ENCODE measurements at places on chromosomes 7 and 10.

DNA sequence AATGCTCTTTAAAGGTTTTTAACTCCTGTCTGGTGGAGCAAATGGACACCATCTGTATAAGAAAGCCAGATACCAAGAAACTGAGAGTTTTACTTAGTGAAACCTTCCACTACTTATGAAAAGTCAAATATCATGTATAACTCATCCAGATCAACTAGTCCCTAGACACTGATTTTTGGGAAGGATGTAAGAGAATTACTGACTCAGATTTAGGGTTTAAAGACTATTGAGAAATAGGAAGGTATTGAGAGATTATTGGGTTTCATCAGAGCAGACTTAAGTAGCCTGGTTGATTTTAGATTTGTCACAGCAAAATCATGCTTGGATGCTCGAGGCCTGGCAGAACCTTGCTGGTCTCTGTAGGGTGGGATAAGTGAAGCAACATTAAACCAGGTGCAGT lies 3.1 kb downstream of the CSTF2T start:
- no peak for DNase-seq

DNA sequence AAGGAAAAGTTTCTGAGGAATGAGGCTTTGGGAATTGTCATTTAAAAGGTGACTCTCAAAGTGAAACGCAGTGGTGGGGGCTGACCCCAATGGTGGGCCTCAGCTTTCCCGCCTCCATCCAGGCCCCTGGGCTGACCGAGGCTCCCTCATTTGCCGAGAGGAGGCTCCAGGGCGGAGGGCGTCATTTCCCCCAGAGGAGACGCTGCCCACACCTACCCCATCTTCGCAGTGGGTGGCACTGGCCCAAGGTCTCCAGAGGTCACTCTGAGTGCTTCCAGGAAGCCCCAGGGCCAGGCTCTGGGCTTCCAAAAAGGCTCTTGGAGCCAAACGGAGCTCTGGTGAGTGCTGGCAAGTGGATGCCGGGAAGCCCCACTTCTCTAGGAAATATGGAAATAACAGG lies 38.0 kb downstream of the TCERG1L start:
- DNase-seq, result no peak

DNA sequence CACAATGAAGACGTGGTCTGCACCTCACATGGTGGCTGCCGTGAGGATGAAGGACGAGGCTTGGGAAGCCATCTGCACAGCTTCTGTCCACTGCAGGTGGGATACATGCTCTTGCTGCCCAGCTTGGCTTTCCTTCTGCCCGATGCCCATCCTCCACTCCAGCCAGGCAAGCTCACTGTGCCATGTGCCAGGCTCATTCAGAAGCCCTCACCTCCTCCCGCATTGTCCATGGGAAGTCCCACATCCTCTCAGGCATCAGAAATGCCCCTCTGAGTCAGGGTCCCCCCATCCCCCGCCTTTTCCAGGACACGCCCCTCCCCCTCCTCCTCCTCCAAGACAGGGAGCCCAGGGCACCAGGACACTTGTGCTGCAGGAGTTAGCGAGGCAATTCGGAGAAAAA lies 4.6 kb upstream of the NOM1 start:
- no peak for DNase-seq

DNA sequence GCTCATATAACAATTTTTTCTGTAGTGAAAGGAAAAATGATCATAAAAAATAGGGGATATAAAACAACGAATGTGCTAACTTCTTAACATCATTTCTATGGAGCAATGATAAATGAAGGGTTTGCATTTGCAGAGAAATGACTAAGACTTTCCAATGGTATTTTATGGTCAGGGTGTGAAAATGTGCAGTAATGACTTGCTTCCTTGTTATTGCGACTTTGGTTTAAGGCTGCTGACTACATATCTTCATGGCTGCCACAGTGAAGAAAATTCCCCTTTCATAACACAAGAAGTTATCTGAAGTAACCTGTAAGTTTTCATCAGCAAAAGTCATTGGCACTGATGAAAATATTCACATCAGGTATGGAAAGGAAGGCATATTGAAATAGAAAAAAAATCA lies 166.1 kb upstream of the NRG3 start:
- DNase-seq, result no peak

DNA sequence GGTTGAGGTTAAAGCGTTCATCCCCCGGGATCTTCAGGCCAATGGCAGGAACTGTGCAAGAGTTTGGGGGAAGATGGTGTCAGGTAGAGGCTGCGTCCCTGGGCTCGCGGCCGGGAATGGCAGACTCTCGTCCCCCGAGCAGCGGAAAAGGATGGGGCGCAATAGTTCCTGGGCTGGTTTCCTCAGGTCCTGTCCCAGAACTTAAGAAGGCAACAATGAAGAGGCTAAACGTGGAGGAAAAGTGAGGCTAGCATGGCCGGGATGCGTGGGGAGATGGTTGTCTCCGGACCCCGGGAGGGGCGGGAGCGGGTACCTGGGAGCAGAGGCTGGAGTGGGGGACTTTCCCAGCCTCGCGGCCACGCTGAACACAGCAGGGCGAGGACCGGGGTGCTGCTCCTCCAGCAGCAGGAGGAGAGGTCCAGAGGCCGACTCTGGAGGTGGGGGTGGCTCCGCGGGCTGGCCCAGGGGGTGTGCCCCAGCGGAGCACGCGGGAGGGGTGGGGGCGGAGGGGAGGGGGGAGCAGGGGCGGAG lies 882 bp downstream of the IRF5 start:
- no peak for DNase-seq

DNA sequence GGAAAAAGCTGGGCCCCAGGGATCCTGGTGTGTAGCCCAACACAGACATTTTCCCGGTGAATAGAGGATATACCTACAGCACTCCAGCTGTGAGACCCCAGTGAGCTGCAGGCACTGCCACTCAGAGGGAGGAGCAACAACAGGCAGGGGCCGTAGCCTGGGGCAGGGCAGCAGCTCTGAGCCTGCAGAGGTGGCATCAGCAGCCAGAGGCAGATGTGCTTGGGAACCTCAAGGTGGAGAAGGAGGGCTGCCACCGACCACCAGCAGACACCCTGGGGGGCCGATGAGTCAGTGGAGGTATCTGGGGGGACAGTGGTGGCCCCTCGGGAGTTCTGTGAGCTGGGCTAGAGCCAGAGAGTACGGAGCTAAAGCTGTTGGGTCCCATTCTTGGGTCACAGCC lies 110.2 kb upstream of the GDF10 start:
- no peak for DNase-seq

DNA sequence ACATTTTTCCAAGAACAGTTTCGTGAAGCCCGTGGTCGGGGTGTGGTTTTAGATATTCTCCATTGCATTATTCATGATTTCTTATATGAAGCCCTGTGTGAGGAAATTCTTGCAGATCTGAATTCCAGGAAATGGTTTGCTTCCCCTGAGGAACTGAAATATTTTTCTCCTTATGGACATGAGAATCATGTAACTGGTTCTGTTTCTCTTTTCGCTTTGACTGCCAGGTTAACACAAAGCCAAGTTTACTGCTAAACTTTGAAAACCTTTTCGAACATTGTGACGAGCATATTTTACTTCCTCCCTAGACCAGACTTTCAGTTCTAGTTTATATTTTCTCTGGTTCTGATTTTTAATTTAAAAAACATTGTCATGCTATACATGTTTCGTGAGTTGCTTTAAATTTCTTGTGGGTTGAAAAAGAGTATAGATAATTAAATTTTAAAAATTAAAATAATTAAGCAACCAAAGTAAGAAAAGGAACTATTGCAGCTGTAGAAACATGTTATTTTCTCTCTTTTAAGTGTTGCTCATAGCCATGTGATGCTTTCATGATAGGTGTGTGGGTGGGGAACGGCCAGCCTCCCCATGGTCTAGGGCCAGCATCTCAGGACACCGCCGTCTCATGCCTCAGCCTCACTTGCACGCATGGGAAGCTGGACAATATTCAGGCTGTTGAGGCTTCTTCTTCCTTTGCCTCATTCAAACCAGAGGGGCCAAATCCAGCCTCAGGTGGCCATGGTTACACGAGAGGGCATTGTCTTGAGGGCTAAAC lies 97.1 kb downstream of the CREB5 start:
- DNase-seq, result no peak

- DNase-seq, result no peak
Measured at GRCh38 chr10:92419740-92420545, 129.0 kb downstream of the MARCHF5 start.

DNA sequence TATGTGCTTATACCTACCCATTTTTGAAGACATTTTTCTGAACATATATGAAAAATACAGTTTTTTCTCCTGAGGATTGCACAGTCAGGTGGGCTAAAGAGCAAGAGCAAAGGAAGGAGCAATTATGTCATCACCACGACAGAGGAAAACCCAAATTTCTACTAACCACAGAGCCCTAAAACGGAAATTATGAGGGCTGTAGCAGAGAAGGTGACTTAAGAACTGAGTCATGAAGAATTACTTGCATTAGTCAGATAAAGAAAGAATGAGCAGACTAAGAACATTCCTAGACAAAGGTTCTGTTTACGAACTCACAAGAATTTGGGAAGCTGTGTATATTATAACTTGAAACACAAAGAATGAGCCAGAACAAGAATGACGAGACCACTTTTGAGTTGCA lies 974.4 kb downstream of the NXPH1 start:
- DNase-seq, result peak; percentile 53

- DNase-seq, result no peak
Measured at GRCh38 chr7:88399036-88399435, 92.3 kb upstream of the STEAP4 start.

- no peak for DNase-seq
Measured at GRCh38 chr10:58971211-58971610, 205.2 kb upstream of the PHYHIPL start.

GRCh38 chr10:93514521-93514920 lies 18.1 kb downstream of the CEP55 start:
- no peak for DNase-seq

DNA sequence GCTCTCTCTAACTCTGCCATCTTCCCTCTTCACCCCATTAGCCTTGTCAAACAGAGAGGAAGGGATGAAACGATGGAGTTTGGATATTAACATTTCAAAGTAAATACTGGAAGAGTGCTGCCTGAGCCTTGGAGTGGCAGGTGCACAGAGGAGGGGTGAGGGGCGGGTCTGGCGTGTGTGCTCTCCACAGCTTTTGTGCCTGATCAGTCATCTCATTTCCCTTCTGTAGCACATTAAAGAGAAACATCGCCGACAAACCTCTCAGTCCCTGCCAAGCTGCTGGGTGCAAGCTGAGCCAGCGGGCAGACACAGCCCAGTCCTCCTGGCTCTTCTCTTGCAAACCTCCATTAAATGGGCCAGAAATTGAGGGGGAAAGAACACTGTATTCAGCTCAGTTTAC lies 76.2 kb downstream of the SLIT1 start:
- no peak for DNase-seq

DNA sequence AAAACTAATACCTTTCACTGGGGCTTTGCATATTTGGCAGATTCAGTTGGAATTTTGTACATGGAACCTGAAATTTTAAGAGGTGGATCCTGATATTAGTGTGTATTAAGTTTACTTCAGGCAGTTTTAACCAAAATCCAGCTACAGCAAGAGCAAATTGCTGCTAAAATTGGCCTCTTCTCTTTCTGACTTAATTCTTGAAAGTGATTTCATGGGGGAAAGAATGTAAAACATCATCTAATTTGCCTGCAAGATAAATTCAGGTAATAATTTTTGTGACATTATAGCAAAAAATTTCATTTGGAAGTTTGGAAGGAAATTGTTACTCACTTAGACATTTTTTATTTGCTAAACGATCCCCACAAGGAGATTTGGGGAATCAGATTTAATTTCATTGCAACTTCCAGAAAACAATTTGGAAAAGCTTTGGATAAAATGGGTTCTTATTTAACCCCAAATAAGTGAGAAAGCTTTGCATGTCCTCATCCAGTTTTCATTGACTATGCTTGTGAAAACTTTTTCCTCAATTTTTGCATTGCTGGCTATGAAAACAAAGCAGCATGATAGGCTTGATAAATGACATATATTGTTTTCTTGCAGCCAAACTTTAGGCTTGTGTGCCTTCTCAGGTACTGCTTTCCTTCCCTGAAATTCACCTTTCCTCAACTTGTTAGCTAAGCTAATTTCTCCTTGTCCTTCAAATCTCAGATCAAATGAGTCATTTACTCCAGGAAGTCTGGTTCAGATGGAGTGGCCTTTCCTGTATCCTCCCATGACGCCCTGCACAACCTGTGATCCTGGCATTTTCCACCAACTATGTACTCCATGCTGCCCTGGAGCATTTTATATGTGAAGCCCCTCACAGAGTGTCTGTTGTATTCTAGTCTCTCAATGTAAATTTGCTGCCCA lies 27.4 kb upstream of the ZNF438 start:
- DNase-seq, result no peak

DNA sequence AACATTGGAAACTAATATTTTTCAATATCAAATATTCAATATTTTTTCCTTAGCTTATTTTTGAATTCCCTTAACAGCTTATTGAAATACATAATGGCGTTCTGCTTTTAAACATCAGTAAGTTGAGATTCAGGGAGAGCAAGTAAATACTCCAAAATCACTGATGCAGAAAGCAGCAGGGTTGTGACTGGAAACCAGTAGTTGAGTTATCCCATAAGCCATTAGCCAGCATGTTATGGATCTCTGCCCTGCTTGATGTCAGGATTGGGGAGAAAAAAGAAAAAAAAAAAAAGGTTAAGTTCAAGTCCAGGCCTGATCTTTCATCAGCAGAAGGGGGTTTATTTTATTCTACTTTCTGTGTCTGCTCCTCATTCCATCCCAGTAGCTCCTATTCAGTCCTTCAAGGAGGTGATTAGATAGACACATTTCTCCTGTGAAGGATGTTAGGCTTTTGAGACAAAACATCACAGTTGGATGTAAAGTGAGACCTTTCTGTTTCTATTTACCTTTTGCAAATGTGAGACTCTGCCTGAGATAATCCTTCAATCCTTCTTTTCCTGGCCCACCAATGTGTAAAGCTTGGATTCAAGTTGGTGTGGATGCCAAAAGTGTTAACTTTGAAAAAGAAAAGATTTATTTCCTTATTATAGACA lies 110.9 kb upstream of the HDAC9 start:
- DNase-seq, result no peak

GRCh38 chr10:1673568-1674345 lies 63.6 kb downstream of the ADARB2 start:
- no peak for DNase-seq

DNA sequence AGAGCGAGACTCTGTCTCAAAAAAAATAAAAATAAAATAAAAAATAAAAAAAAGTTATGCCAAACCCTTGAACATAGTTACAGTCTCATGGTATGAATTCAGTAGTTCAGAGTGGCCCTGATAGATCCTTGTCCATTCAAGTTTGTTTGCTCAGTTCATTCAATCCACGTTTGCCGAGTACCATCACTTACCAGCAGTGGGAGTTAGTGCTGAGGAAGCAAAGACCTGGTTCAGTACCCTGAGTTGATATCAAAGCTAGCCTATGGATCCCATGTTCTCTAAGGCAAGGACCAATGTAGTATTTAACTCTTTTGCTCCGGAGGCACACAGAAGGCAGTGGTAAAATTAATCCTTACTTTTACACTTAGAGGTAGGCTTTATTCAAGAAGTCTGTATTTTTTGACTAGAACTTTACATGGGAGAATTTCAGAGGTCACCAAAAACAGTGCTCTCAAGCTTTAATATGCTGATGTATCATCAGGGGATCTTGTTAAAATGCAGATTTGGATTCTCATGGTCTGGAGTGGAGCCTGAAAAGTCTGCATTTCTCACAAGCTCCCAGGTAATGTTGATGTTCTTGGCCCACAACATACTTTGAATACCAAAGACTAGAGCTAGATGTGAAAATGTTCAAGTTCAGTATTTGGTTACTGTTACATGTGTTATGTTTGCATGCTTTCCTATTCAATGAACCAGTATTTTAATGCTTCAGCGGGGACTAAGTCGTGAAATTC lies 38.1 kb upstream of the HBP1 start:
- DNase-seq, result no peak

- DNase-seq, result no peak
Measured at GRCh38 chr10:75303045-75303777, 67.5 kb upstream of the COMTD1 start.

Measured in SW 1271 (cell line).